H54 (cell line): ENCODE measurements at places on chromosomes 13 and 19.

GRCh38 chr13:101893021-101893420, 440.5 kb downstream of the ITGBL1 start:
- no peak for DNase-seq

DNA sequence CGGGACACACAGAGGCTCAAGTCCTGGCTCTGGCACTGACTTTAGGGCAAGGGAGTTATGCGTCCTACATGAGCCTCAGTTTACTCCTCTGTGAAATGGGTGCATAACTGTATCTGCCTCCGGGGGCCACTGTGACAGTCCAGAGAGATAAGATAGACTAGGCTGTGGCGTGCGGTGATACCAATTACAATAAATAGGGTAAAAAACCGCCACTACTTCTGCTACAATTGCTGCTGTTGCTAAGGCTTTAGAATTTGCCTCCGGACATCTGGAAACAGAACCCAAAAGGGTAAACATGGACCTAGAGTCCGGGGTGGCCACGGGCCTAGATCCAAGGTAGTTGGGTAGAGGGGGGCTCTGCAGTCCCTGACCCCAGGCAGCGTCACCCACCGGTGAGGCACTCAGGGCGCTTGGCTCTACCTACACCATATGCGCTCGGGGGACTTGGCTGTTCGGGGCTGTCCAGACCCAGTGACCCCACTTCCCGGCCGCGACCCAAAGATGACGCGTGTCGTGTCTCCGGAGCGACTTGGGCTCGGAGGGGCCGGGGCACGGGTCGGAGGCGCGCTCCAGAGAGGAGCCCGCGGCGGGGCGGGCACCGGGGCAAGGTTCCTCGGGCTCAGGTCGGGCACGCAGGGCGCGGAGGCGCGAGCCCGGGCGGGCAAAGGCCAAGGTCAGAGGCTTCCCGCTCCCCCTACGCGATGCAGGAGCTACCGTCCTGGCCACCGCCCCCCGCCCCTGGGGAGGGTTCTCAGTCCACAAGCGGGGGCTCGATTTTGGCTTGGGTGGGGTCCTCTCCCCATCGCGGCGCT, 1.1 kb downstream of the INSR start:
- no peak for DNase-seq

DNA sequence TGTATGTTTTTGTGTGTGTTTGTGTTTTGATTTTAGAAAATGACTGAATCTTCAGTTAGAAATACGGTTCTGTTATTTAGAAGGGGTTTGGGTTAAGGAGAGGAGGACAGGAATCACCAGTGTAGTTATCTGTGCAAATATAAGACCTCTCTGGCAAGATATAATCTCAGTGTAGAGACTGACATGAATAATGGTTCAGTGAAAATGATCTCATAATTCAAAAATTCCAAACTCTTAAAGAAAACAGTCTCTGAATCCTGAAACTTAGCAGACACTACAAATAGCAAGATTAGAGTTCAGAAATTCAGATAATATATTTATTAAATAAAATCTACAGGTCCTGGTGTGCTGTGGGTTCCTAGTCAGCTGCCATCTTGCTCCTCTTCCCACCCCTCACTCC, 73.5 kb downstream of the PDS5B start:
- DNase-seq = no peak

- peak; percentile 51 for DNase-seq
These were observed 26.4 kb downstream of the PTPRS start for GRCh38 chr19:5314012-5314906.

GRCh38 chr13:99303863-99304521, 3.2 kb downstream of the GPR183 start:
- no peak for DNase-seq

DNA sequence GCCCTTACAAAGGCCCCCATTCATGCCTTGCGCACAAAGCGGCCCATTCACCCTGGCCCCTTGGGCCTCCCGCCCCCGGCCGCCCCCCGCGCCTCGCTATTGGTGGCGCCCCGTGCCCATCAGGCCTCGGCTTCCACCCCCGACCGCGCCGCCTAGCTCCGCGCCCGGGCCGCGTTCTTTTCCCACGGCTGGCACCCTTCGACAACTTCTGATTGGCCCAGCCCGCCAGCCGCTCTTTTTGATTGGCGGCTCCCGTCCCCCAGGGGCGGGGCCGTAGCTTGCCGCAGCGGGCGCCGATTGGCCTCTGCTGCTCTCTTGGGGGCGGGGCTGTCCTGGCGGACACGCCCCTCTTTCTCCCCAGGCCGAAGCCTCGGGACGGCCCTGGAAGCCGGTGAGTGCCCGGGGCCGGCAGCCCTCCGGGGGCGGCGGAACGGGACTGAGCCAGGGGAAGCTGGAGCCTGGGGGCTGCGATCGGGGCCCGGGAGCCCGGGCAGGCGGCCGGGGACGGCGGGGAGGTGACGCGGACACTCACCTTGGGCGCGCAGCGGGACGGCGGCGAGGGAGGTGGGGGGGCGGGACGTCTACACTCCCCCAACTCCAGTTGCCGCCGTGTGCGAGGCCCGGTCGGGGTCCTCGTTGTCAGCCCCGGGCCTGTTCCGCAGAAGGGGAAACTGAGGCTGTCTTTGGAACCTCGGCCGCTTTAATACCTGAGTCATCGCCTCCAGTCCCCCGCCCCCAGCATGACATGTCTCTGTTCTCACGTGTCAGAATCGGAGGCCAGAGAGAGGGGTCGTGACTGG, at the start of gene MYH14:
MYH14 (plus strand) TSS at position 342 of the 800 bp plus-strand sequence. CDS start 6,744 bp downstream, outside the sequence.
- DNase-seq = no peak

- no peak for DNase-seq
These were observed 97.4 kb downstream of the ATP8A2 start for GRCh38 chr13:25469169-25469525.

GRCh38 chr19:4986471-4986891, 17.6 kb downstream of the KDM4B start:
- DNase-seq = no peak

- DNase-seq = no peak
These were observed 28.4 kb downstream of the AMER2 start for GRCh38 chr13:25143706-25144105.

DNA sequence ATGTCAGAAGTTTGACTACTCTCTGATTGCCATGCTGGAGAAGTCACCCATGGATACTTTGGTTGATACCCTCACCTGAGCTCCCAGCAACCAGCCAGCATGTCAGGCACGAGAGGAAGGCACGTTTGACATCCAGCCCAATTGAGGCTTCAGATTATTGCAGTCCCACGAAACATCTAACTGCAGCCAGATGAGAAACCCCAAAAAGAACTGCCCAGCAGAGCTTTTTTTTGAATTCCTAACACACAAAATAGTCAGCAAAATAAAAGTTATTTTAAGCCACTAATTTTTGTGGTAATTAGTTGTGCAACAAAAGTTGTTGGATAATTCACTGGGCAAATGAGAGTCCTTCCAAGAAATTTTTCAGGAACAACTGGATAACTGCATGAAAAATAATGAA, 259.0 kb downstream of the LMO7 start:
- no peak for DNase-seq

- no peak for DNase-seq
These were observed 12.2 kb downstream of the WIZ start for GRCh38 chr19:15437355-15438123.

GRCh38 chr19:29268721-29269393, 55.9 kb upstream of the UQCRFS1 start:
- no peak for DNase-seq

DNA sequence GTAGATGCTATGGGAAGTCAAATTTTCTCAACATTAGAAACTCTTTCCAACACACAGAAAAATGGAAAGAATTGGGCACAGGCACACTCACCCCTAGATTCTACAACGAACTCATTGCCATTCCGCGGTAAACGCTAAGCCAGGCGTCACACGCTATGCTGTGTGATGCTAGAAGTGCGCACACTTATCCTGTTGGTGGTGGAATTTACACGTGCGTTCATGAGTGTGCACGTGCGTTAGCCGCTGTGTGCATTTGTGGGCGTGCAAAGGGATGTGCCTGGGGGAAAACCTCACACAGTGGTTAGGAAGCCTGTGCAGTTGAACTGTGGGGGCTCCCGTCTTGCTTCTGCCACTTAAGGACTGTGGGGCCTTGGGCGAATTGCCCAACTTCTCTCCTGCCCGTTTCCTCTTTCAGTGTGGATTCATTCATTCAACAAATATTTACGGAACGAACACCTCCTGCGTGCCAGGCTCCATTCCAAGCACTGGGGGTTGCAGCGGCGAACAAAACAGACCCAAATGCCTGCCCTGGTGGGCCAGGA, 7.7 kb downstream of the NFILZ start:
- DNase-seq = no peak

DNA sequence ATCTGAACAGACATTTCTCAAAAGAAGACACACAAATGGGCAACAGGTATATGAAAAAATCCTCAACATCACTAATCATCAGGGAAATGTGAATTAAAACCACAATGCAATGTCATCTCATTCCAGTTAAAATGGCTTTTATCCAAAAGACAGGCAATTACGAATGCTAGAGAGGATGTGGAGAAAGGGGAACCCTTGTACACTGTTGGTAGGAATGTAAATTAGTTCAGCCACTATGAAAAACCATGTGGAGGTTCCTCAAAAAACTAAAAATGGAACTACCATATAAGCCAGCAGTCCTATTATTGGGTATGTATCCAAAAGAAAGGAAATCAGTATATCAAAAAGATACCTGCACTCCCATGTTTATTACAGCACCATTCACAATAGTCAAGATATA, 24.7 kb upstream of the ZC3H13 start:
- DNase-seq = no peak

DNA sequence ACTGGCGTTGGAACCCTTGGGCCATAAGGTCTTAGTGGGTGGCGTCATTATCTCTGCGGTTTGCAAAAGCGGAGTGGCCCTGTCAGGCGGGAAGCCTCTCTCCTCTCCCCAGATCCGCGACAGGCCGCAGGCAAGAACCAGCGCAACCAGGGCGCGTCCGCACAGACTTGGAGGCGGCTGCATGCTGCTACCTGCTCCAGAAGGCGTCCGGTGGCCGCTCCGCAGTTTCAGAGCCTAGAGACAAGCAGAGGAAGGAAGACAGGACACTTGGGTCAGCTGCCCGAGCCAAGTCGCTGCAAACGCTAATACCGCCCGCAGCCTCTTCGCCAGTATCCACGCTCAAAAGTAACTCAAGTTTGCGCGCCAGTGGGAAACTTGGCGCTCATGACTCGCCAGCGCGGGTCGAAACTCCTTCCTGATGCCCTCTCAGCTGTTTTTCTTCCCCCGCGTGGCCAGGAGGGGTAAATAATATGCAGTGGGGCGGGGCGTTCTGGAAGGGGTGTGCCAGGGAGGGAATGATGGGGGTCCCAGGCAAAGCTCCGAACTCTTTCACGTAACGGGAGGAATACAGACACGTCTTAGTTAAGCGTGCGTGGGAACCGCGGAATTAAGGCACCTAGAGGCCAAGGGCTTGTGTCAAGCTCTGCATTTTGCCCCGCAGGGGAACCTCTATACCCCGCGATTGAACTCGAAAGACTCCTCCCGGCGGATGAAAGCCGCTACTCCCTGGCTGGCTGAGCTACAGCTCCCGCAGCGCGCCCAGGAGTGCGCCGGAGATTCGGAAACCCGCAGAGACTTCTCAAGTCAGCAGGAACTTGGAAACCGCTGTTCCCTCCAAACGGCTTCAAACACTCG, at the start of gene EDNRB:
EDNRB (minus strand) TSS at position 441 of the 855 bp plus-strand sequence; CDS start at position 183, 258 bp downstream.
- DNase-seq = no peak

DNA sequence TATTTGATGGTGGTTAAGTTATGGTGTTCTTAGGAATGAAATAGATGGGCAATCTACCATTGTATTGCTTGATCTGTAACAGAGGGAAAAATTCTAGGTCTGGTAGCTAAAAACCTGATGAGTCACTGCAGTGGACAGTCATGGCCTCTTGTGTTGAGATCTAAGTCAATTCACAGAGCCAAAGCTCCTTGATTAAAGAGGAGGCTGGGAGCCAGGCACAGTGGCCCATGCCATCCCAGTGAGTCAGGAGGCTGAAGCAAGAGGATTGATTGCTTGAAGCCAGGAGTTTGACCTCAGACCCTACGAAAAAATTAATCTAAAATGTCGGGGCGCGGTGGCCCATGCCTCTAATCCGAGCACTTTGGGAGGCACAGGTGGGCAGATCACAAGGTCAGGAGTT, 67.1 kb upstream of the KPNA3 start:
- no peak for DNase-seq
